HT-29 (cell line): ENCODE measurements at places on chromosomes 5 and 9.

- no peak for DNase-seq
These were observed 10.4 kb downstream of the CD74 start for GRCh38 chr5:150402229-150402773.

GRCh38 chr5:76701298-76701697, 14.6 kb upstream of the F2R start:
- no peak for DNase-seq

DNA sequence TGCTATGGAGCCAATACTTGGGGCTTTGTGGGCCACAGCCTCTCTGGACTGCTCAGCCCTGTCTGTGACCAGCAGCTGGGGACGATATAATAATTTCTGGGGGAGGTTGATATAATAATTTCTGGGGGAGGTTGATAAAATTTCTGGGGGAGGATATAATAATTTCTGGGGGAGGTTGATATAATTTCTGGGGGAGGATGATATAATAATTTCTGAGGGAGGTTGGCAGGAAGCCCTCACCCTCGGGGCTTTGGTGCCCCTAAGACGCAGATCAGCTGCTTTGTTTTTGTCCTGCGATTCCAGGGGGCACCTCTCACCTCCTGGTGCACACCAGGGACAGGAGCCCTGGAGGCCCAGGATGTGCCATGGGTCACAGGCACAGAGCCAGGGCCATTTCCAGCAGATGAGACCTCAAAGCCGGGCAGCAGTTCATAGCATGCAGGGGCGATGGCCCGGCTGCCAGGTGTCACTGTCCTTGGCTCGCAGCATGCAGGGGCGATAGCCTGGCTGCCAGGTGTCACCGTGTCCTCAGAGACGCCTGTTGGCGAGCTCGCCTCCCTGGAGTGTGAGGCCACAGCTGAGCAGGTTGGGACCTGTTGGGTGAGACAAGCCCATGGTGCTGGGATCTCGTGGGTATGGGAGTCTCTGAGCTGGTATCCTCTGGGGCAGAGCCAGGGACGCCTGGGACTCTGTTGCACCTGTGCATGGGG, 3.8 kb upstream of the TOR4A start:
- no peak for DNase-seq

DNA sequence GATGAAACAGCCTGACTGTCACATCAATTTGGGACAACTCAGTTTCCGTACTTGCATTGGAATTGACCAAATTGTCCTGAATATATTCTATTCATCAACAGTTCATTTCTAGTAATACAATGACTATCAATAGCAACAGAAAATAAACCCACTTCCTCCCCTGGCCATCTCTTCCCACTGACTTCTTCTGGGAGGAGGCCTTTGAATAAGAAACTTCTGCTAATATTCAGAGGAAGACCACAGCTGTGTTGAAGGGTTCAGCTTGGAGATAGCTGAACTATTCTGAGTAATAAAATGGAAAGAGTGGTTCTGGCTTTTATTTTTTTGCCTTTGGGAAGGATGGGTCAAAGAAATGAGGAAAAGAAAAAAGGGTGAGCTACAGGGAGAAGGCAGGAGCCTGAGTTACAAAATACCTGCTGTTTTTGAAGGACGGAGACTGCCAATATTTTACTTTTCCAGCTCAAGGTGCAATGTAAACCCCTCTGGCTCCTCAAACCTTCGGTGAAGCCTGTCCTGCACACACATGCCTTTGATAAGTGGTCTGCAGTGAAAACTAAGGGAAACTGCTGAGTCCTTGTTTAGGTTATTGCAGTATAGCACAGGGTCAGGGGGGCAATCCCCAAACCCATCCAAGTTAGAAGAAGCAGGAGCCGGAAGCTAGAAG, 29.9 kb downstream of the FYB1 start:
- no peak for DNase-seq

GRCh38 chr5:11596185-11596584, 308.1 kb downstream of the CTNND2 start:
- DNase-seq, result no peak

DNA sequence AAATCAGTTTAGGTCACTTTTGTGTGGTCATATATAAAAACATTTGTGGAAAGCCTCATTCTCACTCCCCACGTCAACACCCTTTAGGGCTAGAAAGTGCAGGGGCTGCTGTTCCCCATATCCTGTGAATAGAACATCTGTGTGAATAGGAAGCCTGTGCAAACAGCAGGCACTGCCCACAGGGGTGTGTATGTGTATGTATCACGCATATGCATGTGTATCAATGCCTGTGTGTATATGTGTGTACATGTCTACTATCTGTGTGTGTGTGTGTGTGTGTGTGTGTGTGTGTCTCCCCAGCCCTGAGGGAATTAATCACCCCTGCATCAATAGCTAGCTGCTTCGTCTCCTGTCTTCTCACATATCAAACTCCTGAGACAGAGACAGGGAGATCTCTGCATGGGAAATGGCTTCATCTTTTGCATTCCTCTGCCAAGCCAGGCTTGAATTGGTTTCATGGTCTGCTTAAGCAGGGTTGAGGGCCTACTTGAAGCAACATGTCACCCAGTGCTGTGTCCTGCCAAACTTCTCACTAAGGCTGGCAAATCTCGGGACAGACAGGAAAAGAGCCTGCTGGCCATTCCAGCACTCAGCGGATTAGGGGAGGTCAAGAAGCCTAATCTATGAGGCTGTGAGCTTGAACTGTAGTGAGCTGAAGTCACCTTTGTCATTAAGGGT, 265.8 kb downstream of the ADAMTSL1 start:
- DNase-seq, result no peak

- no peak for DNase-seq
These were observed 302.4 kb upstream of the PANK3 start for GRCh38 chr5:168881427-168882149.

- no peak for DNase-seq
These were observed 23.5 kb upstream of the SUSD1 start for GRCh38 chr9:112198646-112199045.

- DNase-seq, result no peak
These were observed 246.5 kb downstream of the SYK start for GRCh38 chr9:91047993-91048607.

GRCh38 chr9:126578029-126578428, 35.7 kb upstream of the LMX1B start:
- DNase-seq, result no peak

DNA sequence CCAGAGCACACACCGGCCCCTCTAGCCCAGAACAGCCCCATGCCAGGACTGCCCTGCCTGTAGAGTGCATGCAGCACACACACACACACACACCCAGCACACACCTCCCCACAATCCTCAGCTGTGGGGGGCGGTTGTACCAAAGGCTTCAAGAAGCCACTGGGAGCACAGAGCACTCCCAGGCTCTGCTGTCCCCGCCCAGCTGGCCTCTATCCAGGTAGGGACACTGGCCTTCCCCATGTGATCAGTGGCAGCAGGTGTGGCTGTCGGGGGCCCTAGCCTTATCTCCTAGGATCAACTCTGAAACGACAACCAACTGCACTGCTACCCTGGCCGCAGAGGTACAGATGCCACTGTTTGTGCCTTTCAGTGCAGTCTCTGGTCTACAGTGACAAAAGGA, 2.0 kb downstream of the ANAPC2 start:
- no peak for DNase-seq

DNA sequence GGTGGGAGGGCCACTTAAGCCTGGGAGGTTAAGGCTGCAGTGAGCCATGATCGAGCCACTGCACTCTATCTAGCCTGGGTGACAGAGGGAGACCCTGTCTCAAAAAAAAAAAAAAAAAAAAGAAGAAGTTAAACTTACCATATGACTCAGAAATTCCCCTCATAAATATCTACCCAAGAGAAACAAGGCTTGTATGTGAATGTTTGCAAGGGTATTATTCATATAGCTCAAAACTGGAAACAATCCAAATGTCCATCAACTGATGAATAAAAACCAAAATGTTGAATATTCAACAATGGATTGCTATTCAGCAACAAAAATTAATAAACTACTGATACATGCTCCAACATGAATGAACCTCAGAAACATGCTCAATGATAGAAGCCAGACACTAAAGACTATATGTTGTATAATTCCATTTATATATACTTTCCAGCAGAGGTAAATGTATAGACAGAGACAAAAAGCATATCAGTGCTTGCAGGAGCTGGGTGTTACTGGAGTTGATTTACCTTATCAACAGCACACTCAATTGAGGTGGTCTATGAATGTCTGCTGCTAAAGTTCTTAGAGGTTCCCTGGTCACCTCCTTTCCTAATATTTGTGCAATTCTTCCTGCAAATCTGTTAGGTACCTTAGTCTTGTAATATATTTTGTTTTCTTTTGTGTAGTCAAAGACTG, 5.3 kb upstream of the SREK1 start:
- no peak for DNase-seq

- DNase-seq, result no peak
These were observed 70.4 kb upstream of the FBXW11 start for GRCh38 chr5:172076761-172077244.

DNA sequence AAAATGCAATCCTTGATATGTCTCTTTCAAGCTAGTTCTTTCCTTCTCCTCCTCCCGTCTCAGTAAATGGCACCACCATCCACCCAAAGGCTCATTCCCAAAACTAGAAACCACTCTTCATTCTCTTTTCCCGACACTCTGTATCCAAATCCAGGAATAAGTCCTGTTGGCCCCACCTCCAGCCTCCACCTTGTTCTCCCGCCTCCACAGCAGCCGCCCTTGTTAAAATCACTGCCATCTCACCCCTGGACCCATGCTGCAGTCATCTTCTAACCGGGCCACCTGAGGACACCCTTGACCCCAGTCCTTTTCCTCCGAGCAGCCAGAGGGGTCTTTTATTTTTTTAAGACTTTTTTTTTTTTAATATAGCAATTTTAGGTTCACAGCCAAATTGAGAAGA, 9.4 kb downstream of the PDZD2 start:
- DNase-seq, result no peak

DNA sequence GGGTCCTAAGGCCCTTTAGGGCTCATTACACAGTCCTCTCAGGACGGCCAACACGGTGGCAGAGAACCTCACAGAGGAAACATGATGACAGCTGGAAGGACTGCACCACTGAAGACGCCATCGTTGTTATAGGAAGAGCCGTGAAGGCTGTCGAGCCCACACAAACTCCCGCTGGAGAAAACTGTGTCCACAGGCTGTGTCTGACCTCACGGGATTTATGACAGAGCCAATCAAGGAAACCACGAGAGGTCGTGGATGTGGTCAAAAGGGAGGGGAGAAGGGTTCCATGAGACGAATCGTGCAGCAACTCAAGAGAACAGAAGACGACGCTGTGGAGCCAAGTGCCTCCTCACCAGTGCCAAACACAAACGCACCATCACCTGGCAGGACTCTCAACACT, 12.2 kb downstream of the QSOX2 start:
- DNase-seq, result no peak

DNA sequence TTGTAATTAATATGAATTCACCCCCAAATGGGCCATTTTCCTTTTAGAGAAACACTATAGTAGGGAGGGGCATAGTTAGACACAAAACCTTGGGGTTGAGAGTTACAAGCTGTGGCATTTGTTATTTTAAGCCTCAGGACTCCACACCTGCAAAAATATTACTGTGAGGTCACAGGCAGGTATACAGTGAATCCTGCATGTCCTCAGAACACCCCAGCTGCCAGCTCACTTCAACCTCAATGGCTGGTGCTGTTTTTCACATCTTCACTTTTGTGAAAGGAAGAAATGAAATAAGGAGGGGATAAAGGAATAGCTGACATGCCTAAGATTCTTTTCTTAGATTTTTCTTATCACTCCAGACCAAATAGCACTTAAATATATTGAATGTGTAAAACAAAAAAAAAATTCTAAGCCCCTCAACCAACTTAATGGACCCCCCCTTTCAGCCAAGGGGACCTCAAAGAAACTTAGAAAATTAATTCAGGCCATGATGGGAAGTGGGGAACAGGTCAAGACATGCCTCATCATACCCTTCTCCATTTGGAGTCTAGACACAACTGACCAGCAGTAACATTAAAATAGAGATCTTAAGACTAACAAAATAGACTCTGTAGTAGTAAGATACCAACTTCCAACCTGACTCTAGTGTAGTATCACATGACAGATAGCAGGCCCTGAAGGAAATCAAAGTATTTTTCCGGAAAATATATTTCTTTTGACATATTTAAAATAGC, 9.2 kb downstream of the C9orf85 start:
- no peak for DNase-seq

GRCh38 chr9:90058182-90058763, 453.5 kb downstream of the GADD45G start:
- DNase-seq, result no peak

DNA sequence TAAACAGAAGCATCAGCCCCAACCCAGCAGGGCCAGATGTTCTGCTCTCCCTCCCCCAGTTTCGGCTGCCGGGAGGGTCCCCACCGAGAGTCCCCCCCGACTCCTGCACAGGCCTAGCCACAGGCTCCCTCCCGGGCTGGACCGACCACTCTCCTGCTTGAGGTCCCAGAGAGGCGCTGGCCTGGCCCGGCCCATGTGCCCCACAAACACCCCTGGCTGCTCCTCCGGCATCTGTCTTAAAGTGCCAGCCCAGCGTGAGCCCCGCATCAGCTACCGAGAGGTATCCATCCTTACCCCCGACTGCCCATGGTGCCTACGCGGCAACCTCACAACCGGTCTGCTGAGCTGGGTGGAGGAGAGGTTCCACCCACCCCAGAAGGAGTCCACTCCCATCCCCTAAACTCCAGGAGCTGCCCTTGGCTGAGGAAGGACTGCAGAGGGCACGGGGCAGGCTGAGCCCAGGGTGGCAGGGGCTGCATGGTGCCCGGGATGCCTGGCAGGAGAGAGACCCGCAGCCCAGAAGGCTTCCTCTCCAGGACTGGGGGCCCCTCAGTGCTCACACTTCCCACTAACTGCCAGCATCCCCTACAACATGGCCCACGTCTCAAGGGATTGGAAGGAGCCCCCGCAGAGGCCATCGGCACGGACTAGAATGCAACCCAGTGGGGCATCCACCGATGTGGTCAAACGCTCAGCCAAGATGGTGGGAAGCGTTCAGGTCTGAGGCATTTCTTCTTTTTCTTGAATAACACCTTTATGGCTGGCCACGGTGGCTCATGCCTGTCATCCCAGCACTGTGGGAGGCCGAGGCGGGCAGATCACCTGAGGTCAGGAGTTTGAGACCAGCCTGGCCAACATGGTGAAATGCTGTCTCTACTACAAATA, 15.6 kb upstream of the EGFL7 start:
- DNase-seq, result no peak

- no peak for DNase-seq
These were observed 140.7 kb downstream of the GNA14 start for GRCh38 chr9:77507212-77507961.

GRCh38 chr5:64775291-64775690, 6.6 kb downstream of the CWC27 start:
- DNase-seq, result no peak

DNA sequence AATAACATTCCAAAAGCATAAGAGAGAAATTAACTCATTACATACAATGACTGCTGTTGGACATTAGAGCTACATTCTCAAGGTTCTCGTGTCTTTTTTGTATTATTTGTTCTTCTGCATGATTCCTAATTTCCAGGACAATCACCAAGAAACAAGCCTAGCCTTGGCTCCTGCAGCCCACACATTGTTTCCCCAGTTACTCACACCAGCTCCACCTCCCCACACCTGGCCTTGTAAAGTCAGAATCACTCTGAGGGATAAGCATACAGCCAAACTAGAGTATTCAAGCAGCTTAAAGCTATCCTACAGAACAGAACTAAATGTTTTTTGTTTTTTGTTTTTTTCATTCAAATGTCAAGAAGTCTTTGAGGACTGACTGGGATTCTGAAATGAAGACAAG, 189.2 kb downstream of the HINT1 start:
- no peak for DNase-seq
